ENCODE measurements at places on chromosomes 16 and 17.

DNA sequence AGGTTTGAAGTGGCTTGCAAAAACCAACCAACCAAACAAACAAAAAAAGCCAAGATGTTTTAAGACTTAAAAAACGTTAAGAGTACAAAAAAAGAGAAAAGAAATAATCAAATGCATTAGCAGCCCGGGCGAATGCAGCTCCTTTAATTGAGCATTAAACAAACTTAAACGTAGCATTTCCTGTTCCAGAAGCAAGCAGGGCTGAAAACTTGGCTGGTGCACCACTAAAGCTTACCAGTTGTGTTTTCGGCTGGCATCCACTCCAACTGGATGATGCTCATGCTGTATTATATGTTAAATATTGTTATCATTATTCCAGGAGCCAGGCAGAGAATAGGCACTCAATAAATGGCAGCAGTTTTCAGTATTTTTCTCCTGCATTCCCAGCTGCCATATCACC is 45.1 kb downstream of the IRX6 start:
- DNase-seq, result no peak

GRCh38 chr16:75862098-75862386 is 135.8 kb upstream of the CPHXL start:
- no peak for DNase-seq

DNA sequence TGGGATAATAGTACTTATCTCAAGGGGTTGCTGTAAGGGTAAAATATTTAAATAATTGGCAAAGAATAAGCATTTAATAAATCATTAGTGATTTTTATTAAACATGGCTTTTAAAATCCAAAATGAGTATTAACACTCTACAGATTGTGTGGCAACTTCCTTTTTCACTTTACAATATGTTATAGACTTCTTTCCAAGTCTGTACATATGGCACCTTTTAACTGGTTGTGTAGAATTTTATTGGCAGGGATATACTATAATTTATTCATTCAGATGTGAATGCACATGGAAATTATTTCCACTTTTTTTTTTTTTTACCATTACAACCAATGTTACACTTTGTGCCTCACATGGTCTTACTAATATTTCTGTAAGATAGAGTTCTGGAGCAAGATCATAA is 15.7 kb upstream of the NLRP1 start:
- DNase-seq, result no peak

DNA sequence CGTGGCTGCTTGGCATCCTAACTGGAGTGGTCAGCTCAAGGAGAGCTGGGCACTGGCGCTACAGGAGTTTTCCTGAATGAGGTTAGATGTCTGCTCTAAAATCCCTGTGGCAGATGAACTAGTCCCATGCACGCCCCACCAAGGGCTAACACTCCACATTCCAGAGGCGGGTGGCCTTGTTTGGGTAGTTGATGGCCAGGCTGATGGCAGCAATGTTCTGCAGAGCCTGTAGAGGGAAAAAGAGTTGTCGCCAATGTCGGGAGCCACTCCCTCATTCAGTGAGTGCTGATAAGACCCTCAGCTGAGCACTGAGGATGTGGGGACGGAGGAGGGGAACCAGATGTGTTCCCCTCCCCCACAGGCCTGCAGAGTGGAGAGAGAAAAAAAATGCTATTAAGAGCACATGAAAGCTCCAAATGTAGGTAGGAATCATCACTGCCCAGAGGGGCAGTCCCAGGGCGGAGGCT is 42.5 kb upstream of the ATP2A3 start:
- no peak for DNase-seq

DNA sequence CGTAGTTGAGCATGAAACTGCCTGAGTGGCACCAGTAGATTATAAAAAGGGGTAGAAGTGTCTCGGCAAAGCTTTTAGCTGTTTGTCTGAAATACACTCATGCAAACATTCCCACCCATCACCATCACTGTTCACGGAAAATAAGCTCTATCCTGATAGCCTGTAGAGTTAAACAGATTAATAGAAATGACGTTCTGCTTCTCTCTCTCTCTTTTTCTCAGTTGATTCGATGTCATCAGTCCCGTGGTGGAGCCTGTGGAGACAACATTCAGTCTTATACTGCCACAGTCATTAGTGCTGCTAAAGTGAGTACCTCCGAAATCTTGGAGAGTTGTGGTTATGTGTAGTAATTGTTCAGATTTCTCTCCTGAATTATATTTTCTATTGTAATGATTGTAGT is 224.7 kb downstream of the BCAS3 start:
- DNase-seq, result no peak

DNA sequence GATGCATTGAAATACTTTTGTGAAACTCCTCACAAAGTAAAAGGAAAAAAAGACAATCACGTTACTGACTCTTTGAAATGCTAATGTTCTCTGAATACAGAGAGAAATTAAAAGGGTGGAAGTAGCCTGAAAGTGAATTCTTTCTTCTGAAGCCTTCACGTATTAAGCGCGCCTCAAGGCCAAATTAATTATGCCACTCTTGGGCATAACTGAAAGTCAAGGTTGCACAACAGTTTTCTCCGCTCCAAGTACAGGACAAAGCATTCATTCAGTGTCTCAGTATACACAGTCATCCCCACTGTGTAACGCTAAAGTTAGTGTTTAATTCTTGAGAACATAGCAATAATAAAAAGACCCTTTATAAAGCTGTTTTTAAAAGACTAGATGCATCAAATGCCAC is 21.5 kb downstream of the PARN start:
- no peak for DNase-seq

DNA sequence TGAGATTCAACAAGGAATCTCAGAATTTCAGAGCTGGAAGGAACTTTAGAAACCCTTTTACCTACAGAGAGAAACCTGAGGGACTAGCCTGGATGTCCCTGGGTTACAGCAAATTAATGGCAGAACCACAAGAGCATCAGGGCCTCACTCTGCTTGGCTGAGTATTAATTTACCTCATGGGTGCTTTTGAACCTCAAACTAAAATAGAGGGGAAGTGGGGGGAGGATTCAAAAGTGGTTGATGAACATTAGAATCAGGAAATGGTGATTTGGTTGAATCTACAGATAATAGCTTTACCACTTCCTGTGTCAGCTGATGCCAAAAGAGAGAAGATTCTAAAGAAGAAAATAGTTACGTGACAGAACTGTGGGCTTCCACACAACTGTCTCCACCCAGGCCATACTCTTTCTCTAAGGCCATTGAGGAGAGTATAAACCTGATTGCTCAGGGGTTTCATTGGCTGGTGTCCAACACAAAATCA is 11.3 kb upstream of the SKAP1 start:
- no peak for DNase-seq

GRCh38 chr16:7615565-7615964 is 282.9 kb downstream of the RBFOX1 start:
- no peak for DNase-seq

DNA sequence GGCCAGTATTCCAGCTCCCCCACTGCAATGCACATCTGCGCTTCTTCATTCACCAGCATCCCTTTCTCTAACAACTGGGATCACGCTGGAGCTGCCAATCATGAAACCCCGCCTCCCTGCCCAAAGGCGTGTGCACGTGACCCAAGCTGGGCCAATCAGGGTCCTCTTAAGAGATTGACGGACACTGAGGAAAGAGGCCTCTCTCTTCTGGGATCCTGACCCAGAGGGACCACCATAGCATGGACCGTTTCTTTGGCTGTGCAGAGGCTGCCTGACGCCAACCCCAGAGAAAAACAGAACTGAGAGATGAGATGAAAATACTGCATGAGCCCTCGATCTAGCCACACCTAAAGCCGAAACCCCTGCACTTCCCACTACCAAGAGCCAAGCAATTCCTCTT is 32.0 kb downstream of the COTL1 start:
- no peak for DNase-seq

DNA sequence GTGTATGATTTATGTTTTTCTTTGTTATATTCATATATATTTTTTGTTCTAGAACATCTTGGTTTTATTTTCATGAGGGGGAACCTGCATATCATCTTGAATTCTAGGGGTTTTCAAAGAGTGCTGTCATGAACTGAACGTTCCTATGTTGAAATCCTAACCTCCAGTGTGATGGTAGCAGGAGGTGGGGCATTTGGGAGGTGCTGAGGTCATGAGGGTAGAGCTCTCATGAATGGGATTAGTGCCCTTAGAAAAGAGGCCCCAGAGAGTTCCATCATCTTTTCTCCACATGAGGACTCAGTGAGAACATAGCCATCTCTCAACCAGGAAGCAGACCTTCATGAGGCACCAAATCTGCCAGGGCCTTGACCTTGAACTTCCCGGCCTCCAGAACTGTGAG is 34.6 kb upstream of the CCDC182 start:
- DNase-seq, result no peak

DNA sequence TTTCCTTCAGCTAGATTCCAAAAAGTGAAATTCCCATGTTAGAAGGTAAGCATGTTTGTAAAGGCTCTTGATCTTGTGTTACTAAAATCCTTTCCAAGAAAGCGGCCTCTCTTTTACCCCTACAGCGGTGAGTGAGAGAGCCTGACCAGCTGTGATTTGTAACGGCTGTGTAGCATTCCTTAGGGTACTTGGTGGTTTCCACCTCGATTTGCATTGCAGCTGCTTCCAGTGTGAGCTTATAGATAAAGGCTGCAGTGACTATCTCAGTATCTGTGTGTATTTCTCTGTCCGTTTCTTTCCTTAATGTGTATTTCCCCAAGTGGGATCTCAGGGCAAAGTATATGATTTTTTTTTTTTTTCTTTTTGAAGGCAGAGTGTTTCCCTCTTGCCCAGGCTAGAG is 169.4 kb downstream of the SNX29 start:
- no peak for DNase-seq

- DNase-seq, result no peak
Observed at GRCh38 chr16:25922438-25922837, 230.7 kb downstream of the HS3ST4 start.

GRCh38 chr17:40498281-40499084 is 2.9 kb downstream of the TNS4 start:
- DNase-seq, result no peak
